ENCODE measurements at places on chromosomes 2 and 18. TPM values are rescaled to one million over a fixed set of nuclear protein-coding genes. Genes with fewer than 3 reads are reported as not detected.

IMMT gene
- 91.6 TPM for total RNA-seq

ARHGAP28 gene
- total RNA-seq: 16.0 TPM

AFF3 gene
- 25.6 TPM for total RNA-seq

B3GNT2 gene
- 16.9 TPM for total RNA-seq

CHRNG gene
- not detected for total RNA-seq

FEV gene
- not detected for total RNA-seq

NOSTRIN gene
- 31.4 TPM for total RNA-seq

GRCh38 chr2:158240975-158241374, 139.3 kb downstream of the UPP2 start:
- DNase-seq: no peak

DNA sequence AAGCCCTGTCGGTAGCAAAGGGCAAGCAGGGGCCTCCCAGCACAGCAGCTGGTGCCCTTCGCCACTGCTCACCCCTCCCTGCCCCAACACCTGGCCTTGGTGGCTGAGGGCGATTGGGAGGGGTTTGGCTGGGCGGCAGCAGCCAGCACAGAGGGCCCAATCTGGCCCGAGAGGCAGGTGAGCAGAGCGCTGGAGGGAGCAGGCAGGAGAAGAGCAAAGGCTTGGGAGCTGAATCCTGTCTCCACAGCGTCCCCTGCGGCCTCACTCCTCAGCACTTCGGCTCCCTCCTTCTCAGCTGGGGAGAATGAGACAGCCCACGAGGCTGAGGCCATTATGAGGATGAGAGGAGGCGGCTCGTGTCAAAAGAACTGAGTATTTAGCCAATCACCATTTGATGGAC, 74.9 kb upstream of the TAF1B start:
- no peak for DNase-seq

DNA sequence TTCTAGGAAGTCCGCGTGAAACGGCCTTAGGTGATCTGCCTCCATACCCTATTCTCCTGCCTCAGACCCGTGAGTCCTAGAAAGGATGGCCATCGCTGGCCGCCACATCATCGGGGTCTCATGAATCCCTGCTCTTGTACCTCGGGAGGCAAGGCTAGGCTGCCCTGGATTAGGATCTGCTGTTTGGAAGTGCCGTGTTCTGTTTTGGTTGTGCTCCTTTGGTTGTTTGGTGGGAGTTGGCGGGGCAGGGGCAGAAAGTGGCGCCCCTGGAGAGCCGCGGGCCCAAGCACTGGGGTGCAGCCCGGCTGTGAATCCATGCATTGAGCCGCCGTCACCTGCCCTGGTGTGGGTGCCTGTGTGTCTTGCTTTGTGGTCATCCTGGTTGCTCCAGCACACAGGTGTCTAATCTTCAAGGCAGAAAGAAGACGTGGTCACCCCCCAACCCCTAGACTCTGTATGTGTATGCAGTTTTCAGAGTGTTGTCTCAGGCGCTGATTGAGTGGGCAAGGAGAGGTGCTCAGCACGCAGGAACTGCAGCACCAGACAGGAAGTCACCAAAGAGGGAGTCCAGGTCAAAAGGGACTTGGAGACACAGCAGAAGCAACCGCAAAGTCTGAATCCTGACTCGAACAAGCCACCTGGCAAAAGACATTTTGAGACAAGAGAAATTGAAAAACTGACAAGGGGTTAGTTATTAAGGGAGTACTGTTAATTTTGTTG, 80.0 kb upstream of the LDLRAD4 start:
- no peak for DNase-seq

DNA sequence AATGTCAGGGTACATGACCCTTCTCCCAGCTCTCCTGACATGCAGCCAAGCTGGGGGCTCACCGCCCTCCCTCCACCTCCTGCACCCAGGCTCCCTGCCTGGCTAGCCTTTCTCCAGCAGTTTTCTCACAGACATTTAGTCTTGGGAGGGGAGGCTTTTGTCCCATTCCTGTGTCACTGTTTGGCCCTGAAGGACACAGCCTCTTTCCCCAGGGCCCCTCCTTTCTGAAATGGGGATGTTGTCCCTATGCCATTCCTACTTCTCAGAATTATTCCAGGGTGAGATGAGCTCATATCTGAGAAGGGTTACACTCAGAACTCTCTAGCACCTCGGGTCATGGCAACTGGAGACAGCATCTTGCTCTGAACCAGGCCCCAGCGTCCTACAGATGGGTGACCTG, 47.3 kb upstream of the MRPL33 start:
- DNase-seq: no peak

- DNase-seq: no peak
Measured at GRCh38 chr2:127163921-127164320, 56.2 kb downstream of the CYP27C1 start.

GRCh38 chr18:64444819-64445218, 295.9 kb upstream of the LINC00305 start:
- DNase-seq: no peak

DNA sequence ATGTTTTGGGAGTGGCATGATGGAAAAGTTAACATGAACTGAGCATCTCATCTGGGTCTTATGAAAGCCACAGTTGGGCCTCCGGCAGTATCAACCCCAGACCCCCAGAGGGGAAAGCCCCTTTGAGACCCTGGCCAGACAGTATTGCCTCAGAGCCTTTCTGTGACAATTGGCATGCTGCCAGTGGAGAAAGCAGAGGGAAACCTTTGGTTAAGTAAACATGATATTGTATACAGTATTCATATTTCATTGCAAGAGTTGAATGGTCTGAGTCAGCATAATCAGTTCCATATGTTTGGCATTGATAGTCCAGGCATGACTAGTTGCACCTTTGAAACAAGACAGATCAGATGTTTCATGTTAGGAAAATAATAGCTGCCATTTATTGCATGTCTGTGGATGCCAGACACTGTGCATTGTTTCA, 20.0 kb downstream of the MERTK start:
- no peak for DNase-seq

- DNase-seq: no peak
Measured at GRCh38 chr2:179911569-179911968, 50.2 kb upstream of the ZNF385B start.

GRCh38 chr2:164046040-164046439, 310.2 kb upstream of the FIGN start:
- DNase-seq: no peak

DNA sequence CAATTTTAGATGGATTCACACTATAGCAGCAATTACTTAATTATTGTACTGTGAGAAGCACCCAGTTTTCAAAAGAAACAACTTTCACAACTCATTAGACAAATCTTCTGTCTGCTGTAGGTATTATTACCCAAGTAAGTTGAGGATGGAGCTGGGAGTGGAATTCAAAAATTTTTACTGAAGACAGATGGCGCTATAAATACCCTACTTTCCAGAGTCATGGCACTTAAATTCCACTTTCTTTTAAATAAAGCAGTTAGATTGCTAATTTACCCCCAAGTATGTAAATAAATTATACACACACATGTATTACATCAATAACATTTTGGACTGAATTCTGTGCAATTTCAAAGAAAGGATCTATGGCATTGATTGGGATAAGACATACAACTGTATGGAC, 166.8 kb downstream of the FTCDNL1 start:
- no peak for DNase-seq

- DNase-seq: no peak
Measured at GRCh38 chr2:231502596-231502995, 27.6 kb downstream of the NMUR1 start.

- no peak for DNase-seq
Measured at GRCh38 chr2:222882484-222882928, 21.7 kb downstream of the ACSL3 start.

DNA sequence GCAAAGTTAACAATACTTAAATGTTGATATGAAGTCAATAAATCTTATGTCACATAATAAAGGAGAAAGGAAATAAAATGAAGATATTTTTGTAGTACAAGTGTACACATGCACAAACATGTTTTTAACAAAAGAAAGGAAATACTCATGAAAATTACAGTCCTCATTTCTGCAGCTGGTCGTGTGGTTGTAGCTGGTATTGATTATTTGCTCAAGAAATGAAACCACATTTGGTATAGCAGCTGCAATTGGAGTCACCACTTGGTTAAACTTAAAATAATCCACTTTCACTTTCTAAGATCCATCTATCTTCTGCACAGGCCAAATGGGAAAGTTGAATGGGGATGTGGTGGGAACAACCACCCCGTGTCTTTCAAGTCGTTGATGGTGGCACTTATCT, 580.5 kb upstream of the NRXN1 start:
- no peak for DNase-seq

DNA sequence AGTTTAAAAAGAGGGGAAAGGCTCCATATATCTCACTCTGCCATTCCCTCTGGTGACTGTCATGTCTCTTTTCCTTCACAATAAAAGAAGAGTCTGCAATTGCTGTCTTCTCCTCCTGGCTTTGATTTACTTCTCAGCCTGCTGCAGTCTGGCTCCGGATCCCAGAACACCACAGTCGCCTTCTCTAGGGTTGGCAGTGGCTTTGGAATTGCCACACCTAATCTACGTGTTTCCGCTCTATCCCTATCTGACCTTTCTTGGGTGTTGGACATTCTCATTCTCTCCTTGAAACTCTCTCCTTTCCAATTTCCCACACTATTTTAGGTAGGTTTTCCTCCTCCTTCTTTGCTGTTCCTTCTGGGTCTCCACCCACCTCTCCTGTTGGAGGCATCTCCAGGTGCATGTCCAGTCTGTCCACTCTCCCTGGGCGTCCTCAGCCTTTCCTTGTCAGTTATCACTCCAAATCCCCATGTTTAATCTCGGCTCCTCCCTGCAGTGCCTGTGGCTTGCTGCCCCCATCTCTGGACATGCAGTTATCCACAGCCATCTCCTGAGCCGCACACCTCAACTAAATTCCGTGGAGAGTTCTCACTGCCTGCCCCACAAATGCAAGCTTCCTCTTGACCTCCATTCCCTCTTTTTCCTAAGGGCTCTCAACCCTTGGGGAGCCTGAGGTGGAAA, 112.8 kb downstream of the KCTD1 start:
- DNase-seq: no peak

DNA sequence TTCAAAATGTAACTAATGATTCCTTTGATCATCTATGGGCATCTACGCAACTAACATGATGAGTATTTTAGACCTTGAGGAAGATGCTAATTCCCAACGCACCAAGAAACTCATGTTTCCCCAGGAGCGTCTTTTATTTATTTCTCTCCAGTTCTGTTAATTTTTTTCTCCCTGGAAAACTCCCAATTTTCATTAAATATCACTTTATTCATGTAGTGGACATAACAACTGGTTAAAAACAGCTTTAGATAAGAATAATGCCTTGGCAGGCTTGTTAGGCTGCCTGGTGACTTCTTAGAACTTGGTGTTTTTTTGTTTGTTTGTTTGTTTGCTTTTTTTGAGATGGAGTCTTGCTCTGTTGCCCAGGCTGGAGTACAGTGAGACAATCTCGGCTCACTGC, 62.9 kb upstream of the ZFP36L2 start:
- no peak for DNase-seq
